CD4-positive, alpha-beta T cell treated with Interleukin-4 for 1 hour (primary cell): ENCODE measurements at places on chromosomes 5 and 9.

DNA sequence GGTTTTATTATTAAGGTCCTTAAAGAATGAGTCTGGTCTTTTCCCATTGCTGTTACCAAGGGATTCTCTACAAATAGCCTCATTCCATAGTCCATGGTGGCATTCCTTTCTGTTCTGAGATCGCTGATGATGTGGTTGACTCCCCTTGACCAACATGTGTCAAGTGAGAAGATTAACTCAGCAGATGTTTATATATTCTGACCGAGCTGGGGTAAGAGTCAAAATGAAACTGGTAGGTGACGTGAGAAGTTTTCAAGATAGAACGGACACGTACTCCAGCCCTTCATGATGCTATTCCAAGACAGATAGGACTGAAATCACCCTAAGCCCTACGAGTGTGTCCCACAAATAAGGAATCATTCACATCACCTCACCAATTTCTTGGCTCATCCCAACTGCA is 155.5 kb upstream of the WWC1 start:
- no peak for DNase-seq

GRCh38 chr9:133417541-133418461 is at the start of gene REXO4:
Gene REXO4, minus strand, starts transcription at chr9:133418010. Its CDS starts 166 bp downstream, at chr9:133417844.
- DNase-seq: peak; percentile 85

DNA sequence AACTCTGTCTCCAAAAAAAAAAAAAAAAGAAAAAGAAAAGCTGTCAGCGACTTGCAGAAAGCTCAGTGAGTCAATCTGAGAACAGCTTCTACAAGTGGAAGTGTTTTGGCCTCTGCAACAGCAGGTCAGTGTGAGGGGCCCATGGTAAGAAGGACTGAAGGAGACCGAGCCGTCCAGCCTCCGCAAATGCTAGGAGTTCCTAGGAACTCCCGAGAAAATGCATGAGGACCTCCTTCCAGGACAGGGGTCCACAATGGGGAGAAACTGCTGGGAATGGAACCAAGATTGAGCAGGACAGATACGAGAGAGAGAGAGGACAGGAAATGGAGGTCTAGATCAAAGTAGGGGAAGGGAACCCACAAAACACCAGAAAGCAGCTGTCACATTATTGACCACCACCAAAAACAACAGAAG is 180.5 kb downstream of the CRB2 start:
- DNase-seq: no peak

DNA sequence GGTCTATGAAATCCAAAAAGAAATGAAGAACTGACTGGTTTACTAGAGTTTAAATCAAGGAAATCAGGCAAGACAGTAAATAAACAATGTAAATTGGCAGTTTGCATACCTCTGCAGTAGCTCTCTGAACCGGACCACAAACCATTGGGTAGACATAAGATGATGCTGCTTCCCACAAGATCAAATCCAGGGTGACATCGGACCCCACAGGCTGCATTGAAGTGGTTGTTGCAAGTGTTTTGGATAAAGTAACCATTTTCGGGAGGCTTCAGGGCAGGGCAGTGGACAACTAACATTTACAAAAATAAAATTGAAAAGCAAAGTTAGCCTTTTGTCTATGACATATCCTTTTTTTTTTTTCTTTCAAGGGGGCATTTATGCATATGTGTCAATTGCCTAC is 66.7 kb downstream of the SVEP1 start:
- DNase-seq: no peak

GRCh38 chr9:15357050-15357653 is 50.1 kb upstream of the TTC39B start:
- peak; percentile 69 for DNase-seq

- no peak for DNase-seq
Measured at GRCh38 chr5:4065472-4066320, 470.1 kb downstream of the IRX1 start.

DNA sequence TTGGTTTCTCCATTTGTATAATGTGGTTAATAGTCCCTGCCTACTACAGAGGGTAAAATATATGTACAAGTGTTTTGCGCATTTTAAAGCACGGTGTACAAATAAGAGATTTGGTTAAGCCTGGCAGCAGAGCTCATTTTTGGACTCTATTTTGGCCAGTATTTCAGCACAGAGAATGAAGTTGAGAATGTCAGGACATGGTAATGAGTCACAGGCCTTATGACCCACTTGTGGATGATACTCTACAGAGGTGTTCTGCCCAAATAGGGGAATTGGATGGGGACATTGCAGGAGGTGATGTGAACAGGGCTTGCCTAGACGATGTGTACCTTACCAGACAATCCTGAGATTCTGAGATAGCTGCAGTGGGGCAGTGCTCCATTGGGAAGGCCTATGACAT is 50.6 kb downstream of the MELK start:
- no peak for DNase-seq

DNA sequence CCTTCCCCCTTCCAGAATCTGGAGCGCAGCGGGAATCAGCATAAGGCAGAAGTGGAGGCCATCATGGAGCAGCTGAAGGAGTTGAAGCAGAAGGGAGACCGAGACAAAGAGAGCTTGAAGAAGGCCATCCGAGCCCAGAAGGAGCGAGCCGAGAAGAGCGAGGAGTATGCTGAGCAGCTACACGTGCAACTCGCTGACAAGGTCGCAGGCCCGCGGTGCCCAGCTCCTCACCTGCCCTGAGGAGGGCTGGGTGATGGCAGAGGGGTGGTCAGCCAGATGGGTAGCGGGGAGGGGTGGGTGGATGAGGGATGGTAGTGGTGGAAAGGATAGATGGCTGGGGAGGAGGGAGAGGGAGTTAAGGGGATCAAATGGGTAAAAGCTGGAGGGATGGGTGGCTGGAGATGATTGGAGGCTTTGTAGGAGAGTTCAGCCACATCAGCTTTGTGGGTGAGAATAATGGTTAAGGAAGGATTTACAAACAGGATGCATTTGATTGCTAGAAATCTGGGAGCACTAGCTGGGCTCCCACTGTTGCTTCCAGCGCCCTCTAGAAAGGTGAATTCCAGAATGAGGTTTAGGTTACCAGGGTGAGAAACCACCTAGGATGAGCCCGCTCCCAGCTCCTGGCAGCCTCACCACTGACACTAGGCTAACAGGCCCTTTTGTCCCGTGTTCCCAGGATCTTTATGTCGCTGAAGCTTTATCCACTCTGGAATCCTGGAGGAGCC is 19.7 kb upstream of the GLE1 start:
- no peak for DNase-seq

GRCh38 chr9:28762167-28762566 is 1188.9 kb upstream of the C9orf72 start:
- DNase-seq: no peak

DNA sequence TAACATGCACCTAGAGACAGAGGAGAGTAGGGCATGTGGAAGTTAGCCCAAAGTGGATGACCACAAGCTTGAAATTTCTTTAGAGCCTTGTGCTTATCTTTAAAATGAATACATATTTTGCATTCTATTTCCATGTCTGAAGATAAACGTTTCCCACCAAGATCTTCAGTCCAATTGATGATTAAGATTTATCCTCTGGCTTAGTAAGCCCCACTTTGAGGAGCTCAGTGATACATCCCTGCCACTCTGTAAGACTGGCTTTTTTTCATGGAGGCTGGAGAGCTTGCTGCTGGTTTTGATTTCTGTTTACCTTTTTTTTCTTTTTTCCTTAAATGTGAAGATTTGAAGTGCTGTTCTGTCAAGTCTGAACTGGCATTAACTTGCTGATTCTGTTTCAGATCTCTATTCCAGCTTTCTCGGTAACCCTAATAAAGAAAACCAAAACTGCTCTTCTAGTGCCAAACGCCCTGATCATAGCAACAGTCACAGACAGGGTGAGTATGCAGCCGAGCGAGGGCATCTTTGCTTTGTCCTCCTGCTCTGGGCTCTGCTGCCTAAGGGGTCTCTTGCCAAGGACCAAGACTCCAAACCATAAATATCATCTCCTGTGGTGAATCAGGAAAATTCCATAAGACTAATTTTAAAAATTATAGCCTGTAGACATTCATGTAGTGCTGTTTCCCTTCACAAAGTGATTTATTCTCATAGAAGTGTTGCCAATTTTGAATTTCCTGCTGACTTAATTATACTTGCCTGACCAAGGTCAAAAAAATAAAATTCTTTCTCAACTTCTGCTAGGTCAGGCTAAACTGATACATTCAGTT is 54.3 kb downstream of the GRAMD2B start:
- DNase-seq: no peak

DNA sequence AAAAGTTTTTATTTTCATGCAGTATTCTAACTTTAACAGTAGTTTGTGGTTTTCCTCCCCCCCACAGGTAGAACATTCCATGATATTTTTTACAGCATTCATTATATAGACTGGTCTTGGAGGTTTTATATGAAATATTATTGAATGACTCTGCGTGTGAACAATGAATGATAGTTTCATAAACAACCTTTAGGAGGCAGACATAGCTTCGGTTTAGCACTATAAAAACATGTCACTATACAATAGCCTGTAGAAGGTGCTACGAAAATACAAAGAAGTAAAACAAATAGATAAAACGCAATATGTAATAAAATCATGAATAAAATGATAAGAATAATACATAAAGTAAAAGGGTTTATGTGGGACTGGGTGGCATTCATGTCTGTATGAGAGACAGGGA is 8.5 kb downstream of the KLF4 start:
- no peak for DNase-seq

GRCh38 chr5:56963246-56963645 is 11.3 kb upstream of the MIER3 start:
- DNase-seq: no peak

DNA sequence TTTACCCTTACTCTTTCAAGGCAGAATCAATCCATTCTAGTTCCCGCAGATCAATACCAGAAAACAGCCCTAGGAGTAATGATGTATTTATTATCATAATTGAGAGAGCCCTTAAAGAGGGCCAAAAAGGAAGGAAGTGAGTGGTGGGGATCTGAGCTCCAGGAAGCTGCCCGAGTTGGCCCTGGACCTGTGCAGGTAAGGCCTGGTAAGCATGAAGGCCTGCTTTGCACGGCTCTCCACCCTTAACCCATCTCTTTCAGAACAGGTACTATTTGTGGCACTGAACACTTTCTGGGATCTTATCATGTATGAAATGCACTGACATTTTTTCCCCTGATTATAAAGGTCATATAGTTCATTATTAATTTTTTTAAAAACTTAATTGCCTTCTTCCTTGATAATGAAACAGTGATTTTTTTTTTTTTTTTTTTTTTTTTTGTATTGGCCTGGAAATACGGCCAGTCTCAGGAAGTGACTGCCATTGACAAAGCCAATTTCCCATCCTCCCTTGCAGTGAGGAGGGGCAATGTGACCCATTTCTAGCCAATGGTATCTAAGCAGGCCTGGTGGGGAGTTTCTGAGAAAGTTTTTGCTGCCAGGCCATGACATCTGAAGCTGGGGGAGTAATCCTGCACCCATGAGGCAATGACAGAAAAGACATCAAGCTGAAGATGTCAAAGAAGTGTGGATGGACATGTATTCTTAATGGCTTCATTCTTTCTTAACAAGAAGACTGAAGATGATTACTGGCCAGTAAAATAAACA is 6.3 kb upstream of the MVB12B start:
- no peak for DNase-seq

GRCh38 chr9:130820135-130820738 is 14.8 kb upstream of the ABL1 start:
- DNase-seq: no peak

GRCh38 chr9:33186457-33187168 is 19.5 kb upstream of the B4GALT1 start:
- no peak for DNase-seq

- no peak for DNase-seq
Measured at GRCh38 chr9:107221321-107221720, 61.8 kb upstream of the RAD23B start.

- DNase-seq: no peak
Measured at GRCh38 chr9:109282302-109282701, 38.6 kb downstream of the EPB41L4B start.

DNA sequence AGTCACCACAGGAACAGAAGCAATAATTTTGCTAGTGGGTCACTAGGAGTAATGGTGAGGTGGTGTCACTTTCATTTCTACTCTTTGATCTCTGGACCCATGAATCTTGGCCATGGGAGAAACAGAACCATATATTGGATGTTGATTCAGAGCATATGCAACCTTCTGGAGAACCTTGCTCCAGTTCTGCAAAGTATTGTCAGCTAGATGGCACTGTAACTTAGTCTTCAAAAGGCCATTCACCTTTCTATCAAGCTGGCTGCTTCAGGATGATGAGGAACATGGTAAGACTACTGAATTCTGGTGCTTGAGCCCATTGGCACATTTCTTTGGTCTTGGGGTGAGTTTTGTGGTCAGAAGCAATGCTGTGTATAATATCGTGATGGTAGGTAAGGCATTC is 129.1 kb upstream of the FBN2 start:
- no peak for DNase-seq
